AG08396 (cell line): ENCODE measurements at places on chromosomes 2 and 18.
A peak's percentile ranks its signal among the peaks of the same experiment; 100 is the strongest.

DNA sequence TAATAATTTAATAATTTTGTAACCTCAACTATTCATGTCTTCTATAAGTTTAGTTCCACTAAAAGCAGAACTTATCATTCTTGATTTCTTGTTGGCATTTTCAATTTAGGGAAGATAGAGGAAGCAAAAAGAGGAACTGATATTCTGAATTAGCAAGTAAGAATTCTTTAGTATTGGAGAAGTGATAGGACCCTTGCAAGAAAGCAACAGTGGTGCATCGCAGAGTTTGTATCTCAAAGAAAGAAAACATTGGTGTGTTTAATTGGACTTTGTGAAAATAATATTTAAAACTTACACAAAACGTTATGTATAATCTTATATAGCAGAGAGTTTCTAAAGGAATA lies 36.5 kb upstream of the TNFRSF11A start:
- DNase-seq, result no peak

DNA sequence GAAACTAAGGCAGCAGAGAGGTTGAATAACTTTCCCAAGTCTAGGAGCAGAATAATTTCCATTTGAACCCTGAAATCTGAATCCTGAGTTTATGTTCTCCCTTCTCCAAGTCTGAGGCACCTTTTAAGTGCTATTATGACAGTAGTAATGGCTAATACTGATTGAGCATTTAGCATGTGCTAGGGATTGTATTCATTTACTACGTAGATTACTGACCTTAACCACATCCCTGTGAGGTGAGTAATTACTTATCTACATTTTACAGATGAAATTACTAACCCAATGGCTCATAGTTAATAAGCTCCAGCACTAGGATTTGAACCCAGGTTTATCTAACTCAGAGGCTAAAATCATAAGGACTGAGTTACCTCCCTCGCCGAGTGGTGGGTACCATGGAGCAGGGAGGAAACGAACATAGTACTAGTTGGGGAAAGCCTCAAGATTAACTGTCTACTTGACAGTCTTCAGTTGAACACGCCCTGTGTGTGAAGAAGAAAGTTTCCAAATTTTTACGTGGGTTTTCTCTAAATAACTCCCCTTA lies 93.0 kb downstream of the MAPRE2 start:
- DNase-seq, result no peak

DNA sequence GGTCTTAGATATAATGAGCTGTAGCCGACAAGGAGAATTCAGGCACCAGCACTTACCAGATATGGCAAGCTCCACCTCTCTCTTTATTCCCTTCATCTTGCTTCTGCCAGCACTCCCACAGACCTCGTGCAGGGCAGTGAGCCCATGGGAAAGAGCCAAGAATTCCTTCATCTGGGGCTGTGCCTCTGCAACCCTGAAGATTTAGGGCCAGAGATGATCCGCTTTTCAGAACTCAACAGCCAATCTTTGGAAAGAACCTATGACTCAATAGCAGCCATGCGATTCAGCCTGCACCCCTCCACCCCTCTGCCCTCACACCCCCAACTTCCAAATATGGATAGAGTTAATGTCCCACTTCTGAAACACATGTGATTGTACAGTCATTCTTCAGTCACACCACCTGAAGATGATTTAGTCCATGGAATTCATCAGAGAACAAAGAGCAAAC lies 533.7 kb upstream of the TNP1 start:
- DNase-seq, result peak; percentile 78

- DNase-seq, result no peak
These were observed 22.6 kb downstream of the CIB4 start for GRCh38 chr2:26618611-26619010.

GRCh38 chr2:64296140-64296480 lies 151.9 kb upstream of the PELI1 start:
- no peak for DNase-seq

DNA sequence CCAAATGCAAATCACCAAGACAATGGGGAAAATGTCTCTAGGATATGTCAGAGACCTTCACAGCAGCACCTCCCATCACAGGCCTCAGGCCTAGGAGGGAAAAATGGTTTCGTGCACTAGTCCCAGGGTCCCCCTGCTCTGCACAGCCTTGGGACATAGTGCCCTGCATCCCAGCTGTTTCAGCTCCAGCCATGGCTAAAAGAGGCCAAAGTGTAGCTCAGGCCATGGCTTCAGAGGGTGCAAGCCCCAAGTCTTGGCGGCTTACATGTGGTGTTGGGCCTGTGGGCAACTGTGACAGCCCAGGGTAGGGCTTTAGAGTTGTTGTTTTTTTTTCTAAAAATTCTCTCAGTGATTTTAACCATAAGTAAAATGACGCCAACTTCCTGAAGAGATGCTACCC lies 25.5 kb upstream of the SOCS6 start:
- no peak for DNase-seq

DNA sequence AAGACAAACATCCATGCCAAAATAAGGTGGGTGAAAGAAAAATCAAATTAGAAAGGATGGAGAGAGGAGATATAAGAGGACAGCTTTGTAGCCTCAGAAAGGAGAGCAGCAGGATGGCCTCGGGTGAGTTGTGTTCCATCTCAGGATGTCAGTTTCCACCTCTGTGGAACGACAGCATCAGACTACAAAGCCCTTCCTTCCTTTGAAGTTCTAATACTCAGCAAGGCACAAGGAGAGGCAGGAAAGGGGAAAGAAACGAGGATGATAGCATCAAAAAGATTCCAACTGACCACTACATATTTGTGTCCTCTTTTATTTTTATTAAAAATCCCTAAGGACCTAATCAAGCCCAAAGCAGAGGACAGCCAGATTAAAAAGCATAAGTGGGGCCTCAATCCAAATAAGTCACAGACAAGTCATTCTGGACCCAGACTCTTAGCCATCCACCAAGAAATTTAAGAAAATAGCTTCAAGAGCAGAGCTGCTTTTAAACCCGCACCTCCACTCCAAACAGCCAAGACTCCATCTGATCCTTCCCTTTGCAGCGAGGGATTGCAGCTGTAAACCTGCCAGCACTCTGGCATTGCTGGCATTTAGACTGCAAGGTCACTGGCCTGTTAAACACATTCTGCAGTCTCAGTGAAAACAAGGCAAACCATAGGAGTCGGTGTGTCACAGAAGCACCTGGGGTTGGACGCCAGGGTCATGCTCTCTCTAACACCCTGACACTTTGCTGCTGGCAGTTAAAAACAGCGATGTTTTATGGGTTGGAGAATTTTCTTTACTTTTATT lies 314.5 kb upstream of the CHAC2 start:
- no peak for DNase-seq

DNA sequence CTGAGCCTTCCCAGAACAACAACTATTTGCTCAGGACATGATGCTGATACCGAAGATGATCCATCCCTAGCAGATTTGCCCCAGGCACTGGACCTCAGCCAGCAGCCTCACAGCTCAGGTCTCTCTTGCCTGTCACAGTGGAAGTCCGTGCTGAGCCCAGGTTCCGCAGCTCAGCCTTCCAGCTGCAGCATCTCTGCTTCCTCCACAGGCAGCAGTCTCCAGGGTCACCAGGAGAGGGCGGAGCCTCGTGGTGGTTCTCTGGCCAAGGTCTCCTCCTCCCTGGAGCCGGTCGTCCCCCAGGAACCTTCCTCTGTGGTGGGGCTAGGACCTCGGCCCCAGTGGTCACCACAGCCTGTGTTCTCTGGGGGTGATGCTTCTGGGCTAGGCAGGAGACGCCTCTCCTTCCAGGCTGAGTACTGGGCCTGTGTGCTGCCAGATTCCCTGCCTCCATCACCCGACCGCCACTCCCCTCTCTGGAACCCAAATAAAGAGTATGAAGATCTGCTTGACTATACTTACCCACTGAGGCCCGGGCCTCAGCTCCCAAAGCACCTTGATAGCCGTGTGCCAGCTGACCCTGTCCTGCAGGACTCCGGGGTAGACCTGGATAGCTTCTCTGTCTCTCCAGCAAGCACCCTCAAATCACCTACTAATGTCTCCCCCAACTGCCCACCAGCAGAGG lies 15.4 kb downstream of the CEP68 start:
- no peak for DNase-seq

GRCh38 chr2:35447215-35447614 lies 908.4 kb upstream of the CRIM1 start:
- DNase-seq, result no peak

DNA sequence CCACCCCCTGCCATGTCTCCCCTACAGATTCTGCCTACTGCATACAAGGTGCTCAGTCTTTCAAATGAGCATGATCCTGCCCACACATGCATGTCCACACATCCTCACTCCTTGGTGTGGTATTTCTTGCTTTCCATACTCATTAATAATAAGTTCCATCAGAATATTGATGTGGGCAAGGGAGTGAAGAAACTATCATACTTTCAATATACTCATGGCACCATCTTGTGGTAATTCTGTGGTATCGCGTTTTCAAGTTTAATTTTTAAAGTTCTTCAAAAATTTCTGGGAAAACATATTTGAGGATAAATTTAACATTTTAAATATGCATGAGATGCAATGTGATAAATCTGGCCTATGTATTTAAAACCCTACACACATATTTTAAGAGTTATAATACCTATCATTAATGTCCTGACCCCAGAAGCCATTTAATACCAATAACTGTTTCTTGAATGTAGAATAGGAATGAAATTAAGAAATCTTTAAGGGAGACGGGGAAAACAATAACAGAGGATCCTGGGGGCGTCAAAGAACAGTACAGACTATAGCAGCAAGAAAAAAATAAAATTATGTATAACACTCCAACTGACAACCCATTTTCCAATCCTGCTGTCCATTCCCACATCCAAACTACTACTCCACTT lies 110.1 kb downstream of the ZNF385B start:
- DNase-seq, result peak; percentile 28

- no peak for DNase-seq
These were observed 351.9 kb upstream of the ID2 start for GRCh38 chr2:8329660-8330622.

DNA sequence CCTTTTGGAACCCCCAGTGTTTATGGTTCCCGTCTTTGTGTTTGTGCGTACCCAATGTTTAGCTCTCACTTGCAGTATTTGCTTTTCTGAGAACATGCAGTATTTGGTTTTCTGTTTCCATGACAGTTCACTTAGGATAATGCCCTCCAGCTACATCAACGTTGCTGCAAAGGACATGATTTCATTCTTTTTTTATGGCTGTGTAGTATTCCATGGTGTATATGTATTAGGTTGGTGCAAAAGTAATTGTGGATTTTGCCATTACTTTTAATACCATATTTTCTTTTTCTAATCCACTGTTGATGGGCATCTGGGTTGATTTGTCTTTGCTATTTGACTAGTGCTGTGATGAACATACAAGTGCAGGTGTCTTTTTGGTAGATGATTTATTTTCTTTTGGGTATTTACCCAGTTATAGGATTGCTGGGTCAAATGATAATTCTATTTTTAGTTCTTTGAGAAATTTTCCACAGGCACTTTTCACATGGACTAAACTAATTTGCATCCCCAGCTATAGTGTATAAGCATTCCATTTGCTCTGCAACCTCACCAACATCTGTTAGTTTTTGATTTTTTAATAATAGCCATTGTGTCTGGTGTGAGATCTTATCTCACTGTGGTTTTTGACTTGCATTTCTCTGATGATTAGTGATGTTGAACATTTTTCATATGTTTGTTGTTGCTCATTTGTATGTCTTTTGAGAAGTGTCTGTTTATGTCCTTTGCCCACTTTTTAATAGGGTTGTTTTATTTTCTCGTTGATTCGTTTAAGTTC lies 63.6 kb downstream of the CERS6 start:
- no peak for DNase-seq

DNA sequence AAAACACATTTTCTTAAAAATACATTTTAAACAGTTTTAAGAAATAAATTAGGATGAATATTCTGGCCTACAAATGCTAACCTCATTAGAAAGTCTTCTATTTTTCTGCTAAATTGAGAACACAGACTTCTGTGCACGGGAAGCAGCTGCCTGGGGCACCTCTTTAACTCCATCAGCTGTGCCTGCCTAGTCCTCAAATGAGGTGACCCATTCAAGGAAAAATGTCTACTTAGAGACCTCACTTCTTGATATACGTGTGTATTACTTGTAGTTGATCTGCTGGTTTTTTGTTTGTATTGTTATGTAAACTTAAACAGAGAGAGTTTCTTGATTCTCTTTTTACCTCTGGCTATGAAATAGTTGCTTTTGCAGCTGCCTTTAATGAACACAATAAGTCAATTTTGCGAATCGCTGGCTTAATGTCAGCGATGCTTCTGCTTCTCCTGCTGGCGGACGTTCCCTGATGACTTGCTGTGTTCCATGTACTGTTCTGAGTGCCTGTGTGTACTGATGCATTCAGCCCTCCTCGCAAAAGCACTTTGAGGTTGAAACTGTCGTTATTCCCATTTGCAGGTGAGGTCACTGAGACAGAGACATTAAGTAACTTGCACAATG lies 88.7 kb upstream of the TXNDC2 start:
- no peak for DNase-seq

DNA sequence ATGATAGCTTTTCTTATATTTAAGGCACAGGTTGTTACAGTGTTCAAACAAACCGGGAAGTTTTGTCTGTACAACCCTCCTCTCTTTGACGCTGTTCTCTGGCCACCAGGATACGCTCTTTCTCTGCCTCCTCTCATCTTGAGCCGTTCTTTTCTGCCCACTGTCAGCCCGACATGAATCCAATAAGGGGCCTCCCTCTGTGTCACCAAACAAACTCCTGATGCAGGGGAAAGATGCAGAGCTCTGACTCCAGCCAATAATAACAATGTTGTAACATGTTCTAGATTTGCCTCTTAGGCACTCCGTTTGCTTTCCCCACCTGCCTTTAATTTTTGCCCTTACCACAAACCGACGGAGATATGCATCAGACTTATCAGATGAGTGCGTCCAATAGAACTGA lies 449.3 kb downstream of the SLC4A3 start:
- peak; percentile 28 for DNase-seq

DNA sequence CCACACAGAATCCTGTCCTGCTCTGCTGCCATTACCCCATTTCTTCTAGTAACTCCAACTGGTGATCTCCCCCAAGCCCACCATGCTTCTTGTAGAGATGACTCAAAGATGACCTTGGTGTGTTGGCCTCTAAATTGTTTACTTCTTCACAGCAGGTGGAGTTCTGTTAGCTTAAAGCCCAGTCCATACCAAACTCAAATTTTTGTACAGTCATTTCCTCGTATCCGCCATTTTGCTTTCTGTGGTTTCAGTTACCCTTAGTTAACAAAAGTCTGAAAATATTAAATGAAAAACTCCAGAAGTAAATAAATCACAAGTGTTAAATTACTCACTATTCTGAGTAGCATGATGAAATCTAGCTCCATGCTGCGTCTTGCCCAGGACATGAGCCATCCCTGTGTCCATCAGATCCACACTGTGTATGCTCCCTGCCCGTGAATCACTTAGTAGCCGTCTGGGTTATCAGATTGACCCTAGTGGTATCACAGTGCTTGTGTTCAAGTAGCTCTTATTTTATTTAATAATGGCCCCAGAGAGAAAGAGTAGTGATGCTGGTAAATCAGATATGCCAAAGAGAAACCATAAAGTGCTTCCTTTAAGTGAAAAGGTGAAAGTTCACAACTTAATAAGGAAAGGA lies 133.3 kb upstream of the NOL4 start:
- DNase-seq, result no peak

DNA sequence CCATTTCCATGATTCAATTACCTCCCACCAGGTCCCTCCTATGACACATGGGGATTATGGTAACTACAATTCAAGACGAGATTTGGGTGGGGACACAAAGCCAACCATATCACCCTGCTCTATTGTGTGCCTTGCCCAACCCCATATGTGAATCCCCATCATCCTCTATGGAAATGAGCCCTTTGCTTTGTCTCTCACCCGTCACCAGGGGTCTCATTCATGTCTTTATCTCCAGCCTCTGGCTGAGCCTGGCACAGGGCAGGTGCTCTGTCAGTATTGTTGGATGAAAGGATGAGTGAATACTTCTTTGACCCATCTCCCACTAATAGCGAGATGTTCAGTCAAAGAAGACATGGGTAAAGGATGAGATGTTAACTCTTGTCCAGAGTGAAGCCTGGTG lies 116.6 kb upstream of the LGALSL start:
- no peak for DNase-seq
